Urinary bladder (tissue), 4 donors: ENCODE measurements at places on chromosomes 4 and X. TPM values are rescaled to one million over a fixed set of nuclear protein-coding genes. Genes with fewer than 3 reads are reported as not detected.

Gene ZGRF1
- polyA plus RNA-seq, result 1.6 TPM

GRCh38 chr4:151833174-151833573 is 72.4 kb upstream of the GATB start:
- DNase-seq, result no peak

DNA sequence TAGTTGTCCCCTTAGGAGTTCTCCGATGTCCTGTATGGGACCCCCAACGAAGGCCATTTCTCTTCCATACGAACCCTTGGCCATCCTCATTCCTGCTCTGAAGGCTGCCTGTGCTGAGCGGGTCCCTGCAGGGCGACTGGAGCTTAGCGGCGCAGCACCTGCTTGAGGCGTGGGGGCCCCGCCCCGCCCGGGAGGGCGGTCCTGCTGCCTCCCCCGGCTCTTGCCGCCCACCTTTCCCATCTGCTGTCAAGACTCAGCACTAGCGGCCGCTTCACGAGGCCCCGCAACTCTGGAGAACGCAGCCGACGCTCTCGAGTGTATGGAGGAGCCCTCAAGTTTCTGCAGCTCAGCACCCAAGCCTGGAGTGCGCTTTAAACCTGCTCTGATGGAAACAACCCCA is 197.7 kb downstream of the TRIML1 start:
- DNase-seq, result no peak

GRCh38 chr4:146654687-146655520 is 16.2 kb downstream of the POU4F2 start:
- DNase-seq, result no peak
